ENCODE measurements at places on chromosomes 6 and 20.

- no peak for DNase-seq
Measured at GRCh38 chr20:38116409-38117165, 48.5 kb downstream of the TGM2 start.

DNA sequence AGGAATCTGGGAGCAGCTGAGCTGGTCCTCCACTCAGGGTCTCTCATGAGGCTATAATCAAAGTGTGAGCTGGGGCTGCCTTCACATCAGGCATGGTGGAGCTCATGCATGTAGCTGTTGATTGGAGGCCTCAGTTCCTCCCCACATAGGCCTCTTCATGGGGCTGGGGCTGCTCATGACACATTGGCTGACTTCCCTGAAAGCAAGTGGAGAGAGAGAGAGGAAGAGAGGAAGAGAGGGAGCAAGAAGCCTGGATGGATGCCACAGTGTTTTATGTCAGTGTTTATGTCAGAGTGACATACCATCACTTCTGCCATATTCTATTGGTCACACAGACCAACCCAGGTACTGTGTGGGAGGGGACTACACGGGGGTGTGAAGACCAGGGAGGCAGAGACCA lies 43.8 kb downstream of the EYA2 start:
- DNase-seq = no peak

DNA sequence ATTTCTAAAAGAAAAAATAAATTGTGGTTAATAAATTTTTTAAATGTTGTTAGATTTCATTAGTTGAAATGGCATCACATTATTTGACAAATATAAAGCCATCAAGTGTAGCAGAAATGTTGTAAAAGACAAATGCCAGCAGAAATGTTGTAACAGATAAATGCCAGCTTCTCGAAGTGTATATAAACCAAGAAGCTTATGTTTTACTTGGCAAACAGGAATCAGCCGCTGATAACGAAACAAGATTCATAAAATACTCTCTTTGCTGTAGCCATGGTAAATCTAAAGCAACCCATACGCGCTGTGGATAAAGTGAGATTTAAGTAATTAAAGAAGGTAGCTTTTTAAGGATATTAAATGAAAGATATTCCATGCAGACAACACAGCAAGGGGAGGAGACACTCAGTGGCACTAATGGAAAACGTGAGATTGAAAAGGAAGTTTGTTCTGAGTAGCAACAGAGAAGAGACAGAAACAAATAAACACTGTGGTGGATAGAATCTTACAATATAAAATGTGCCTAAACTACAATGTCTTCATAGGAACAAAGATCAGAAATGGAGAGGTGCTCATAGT lies 29.6 kb downstream of the BTBD9 start:
- DNase-seq = no peak

- DNase-seq = no peak
Measured at GRCh38 chr6:25793970-25794369, 37.9 kb downstream of the SLC17A1 start.

- DNase-seq = no peak
Measured at GRCh38 chr6:6912817-6913744, 194.7 kb upstream of the RREB1 start.

DNA sequence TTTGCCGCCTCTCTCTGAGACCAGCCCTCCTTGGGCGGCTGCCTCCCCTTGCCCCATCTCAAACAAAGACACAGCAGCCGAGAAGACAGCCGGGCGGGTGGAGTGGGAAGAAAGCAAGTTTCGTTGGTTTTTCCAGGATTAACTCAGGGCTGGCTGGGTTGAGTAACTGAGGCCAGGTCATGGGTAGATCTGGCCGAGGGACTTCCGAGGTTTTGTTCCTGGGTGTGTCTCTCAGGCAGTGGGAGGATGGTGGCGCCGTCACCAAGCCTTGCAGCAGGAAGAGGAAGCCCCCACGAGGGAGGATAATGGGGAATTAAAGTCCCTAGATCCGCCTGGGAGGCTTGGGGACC lies 167.2 kb downstream of the TTLL2 start:
- DNase-seq = no peak

GRCh38 chr6:7067305-7067704 lies 40.5 kb upstream of the RREB1 start:
- DNase-seq = no peak

DNA sequence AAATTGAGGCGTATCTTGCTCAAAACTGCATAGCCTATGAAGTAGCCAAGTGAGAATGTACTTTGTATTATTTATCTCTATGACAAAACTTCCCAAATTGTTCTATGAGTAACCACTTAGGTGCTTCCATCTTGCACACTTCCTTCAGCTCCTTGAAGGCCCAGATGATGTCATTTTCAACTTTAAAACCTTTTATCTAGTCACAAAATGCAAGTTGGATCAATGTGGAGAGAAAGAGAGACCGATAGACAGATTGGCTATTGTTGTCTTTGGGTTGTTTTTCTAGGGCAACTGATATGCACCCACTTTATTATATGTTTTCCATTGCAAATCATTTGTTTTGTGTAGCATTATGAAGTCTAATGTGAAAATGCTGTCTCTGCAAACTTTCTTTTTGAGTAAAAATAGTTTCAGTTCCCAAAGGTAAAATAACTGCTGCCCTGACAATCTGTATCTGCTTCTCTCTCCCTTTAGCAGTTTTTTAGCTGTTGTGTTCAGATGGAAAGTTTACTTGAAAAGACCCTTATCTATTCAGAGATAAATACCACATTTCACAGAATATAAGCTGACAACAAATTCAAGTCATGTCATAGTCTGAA lies 73.7 kb upstream of the CITED2 start:
- no peak for DNase-seq

- DNase-seq = no peak
Measured at GRCh38 chr6:12592634-12593033, 123.9 kb upstream of the PHACTR1 start.

Data from lower leg skin (tissue), 4 donors.